ENCODE measurements at places on chromosomes 6 and 20.

- DNase-seq = no peak
Measured at GRCh38 chr6:64141680-64142079, 506.1 kb downstream of the PHF3 start.

DNA sequence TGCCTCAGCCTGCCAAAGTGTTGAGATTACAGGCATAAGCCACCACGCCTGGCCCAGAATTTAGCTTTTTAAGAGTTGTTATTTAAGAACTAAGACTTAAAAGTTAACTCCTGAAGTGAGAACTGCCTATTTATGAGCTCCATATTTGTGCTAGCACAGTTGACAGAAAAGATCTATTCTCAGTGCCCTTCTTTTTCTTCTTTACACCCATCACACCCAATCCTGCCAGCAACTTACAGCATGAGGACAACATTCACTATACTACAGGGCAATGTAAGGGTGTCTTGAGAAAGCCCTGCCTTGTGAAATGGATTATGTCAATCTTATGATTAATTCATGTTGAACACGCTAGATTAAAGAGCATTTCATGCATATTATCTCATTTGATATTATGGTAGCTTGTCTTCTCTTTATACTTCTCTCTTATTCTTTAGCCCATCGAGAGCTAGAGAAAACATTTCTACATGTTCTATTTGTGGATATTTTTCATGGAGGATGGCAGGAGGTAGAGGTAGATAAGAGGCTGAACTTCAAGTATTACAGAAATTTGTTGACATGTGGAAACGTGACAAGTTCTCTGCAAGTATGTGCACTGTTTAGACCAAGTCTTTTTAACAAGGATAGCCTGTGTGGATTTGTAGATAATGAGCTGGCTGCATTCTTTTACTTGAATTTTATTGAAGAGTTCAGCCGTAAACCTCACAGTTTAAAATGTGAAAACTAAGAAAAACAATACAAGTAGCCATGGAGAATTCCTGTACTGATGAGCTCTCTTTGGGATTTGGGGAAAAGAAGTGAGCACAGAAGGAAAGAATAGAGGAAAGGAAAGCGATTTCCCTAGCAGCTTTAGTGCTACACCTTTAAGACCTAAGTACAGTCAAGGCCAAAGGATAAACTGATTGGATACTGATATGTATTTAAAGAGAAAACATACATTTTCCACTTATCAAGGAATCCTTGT, 212.2 kb downstream of the ARHGAP18 start:
- DNase-seq = no peak

DNA sequence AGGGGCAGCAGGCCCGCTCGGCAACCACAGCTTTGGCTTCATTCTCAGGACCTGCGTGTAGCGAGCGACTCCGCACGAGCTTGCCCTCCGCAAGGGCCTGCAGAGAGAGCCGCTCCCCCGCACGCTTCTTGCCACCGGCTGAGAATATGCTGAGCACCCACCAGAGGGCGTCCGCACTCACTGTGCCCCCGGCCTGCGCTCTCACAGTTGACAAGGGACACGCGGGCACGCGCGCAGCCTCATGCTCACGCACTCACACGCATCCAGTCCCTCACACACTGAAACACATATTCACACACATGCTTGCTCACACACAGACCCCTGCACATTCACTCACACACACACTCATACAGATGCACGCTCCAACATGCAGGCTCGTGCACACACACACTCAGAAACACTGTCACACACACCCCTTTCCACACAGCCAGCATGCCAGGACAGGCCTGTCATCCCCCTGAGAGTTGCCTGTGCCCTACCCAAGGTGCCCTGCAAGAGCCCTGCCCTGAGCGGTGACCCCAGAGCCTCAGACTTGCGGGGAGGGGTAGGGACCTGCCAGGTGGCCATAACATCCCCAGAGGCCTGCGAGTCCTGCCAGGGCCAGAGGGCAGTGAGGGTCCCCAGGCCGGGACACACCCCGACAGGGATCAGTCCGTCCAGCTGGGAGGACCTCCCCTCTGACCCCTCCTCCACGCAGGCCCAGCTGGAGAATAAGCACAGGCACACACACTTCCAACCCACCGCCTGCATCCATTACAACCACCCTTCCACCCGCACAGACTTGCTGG, 174.1 kb downstream of the BMP7 start:
- DNase-seq = peak; percentile 14

- DNase-seq = no peak
Measured at GRCh38 chr20:9977629-9978028, 57.2 kb upstream of the ANKEF1 start.

- DNase-seq = no peak
Measured at GRCh38 chr6:106739387-106739786, 110.0 kb downstream of the QRSL1 start.

- no peak for DNase-seq
Measured at GRCh38 chr6:37135835-37136694, 33.9 kb upstream of the PIM1 start.

Measured in dermis microvascular lymphatic vessel endothelial cell (primary cell).